ENCODE measurements at places on chromosomes 6 and 20. TPM values are rescaled to one million over a fixed set of nuclear protein-coding genes. Genes with fewer than 3 reads are reported as not detected.

DNA sequence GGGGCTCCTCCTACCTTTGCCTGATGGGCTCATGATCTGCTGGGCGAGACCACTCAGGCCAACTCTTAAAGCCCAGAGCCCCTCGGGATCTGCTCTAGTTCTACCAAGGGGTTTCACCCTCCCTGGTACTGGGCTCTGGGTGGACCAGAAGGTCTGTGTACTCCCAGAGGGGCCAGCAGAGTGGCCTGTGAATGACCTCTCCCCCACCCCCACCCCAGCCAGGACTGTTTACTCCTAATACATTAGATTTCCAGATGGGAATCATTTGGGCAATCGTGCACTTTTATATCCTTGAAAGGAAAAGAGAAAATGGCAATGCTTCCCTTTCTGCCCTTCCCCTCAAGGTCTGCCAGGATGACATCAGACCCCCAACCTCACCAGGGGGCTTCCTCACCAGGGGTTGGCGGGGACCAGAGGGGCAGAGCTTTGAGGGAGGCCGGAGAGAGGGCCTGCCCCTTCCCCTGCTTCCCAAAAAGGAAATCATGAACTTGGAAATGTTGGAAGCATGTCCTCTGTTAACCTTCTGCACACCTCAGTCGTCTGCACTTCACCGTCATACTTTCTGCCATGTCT lies 37.1 kb upstream of the PMEPA1 start:
- DNase-seq = no peak

DNA sequence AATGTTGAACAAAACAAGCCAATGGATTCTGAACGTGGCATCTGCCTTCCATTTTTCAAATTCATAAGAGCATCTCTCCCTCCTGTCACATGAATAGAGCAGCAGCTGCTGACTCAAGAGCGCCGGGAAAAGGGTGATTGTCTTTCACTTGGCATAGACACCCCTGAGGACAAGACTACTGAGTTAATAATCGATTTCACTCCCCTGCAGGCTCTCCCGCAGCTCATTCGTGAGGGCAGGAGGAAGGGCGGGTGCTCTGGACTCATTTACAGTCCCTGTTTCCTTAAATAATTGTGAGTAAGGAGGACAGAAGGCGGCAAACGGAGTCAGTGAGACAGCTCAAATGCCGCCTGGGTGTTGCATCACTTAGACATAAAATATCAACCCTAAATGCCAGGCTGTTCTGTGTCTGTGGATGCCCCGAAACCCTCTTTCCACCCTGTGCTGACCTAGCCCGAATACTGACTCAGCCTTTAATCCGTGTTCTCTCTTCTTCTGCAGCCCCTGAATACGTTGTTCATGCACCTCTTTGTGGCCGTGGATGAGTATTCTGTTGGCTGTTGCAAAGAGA lies 21.6 kb downstream of the CFAP61 start:
- DNase-seq = no peak

DNA sequence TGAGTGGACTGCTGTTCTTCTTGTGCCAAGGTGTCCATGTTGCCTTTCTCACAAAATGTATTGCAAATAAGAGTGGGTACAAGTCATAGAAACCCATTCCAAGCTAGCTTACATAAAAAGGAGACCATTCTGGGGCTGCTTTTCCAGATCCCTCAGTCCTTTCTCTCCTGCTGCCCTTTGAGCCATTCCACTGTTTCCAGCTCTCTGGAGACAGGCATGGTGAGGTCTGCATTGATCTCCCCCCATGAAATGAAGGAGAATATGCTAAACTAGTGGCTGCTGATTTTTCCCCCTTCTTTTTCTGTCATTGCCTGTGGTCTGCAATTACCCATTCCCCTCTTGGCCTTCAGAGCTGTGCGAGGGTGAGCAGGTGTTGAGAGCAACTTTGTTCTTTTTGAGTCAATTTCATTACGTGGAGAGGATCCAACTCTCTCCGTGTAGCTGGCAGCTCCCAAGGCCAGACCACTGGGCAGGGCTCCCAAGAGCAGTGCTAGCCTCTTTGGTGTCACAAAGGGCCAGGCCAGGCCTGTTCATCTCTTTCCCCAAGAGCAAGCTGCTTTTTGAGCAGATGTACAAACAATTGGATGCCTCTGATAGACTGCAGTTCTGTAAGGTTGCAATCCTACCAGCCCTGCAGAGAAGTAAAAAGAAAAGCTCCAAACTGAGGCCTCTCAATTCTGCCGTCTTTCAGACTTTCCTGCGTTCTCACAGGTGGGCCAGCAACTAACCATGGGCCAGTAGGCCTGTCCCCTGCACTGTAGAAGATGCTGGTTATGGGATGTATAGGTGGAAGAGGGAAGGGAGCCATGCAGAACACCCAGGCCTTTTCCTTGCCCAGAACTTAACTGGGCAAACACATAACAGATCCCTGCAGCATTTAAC lies 96.1 kb upstream of the ARMC2 start:
- DNase-seq = no peak

GRCh38 chr6:110618591-110619267 lies 142.3 kb upstream of the SLC22A16 start:
- DNase-seq = no peak

Gene HIVEP2
- total RNA-seq = 2.7 TPM

Gene RCAN2
- total RNA-seq = not detected

DNA sequence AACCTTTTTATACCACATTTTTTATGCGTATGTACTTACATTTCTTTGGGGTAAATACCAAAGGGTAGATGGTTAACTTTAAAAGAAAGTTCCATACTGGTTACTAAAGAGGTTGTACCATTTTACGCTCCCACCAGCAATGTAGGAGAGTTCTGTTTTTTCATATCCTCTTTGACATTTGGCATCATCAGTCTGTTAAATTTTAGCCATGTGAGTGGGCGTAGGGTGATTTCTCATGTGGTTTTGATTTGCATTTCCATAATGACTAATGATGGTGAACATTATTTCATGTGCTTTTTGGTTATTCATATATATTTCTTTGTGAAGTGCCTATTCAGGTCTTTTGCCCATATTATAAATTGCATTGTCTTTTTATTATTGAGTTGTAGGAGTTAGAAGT lies 194.2 kb downstream of the PRL start:
- no peak for DNase-seq

DNA sequence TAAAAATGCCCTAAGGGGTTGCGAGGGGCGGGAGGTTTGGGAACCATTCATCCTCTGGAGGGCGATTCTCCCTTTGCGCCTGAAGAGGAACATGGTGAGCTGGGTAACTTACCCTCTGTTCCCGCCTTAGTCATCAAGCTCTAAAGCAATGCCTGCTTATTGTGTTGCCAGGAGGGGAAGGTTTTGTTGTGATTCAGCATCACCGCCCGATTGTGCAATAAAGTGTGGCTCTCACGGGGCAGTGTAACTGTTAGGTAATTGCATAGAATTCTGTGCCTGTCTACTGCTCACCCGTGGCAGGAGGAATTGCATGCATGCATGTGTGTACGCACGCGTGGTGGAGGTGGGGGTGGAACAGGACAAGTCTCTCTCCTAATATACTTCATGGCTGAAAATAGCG lies 95.5 kb upstream of the AGPAT4 start:
- DNase-seq = no peak

GRCh38 chr20:20860078-20860806 lies 147.8 kb upstream of the RALGAPA2 start:
- DNase-seq = peak; percentile 78

Gene SRMS
- not detected for total RNA-seq

GRCh38 chr20:10848810-10849370 lies 175.1 kb upstream of the JAG1 start:
- peak; percentile 24 for DNase-seq

DNA sequence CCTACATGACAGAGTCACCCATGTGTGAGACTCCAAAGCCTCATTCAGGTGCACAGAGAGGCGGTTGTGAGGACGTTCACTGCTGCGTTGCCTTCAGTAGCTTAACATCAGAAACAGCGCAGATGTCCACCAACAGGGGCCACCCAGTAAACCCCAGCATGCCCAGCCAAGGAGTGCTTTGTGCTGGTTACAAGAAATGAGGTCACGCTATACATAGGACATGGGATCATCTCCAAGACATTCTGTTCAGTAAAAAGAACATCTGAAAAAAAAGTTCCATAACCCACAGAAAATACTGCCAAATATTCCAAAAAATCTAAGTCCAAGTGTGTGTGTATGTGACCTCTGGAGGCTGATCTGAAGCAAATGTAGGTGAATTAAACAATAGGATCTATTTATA lies 16.0 kb downstream of the SLC52A3 start:
- no peak for DNase-seq

DNA sequence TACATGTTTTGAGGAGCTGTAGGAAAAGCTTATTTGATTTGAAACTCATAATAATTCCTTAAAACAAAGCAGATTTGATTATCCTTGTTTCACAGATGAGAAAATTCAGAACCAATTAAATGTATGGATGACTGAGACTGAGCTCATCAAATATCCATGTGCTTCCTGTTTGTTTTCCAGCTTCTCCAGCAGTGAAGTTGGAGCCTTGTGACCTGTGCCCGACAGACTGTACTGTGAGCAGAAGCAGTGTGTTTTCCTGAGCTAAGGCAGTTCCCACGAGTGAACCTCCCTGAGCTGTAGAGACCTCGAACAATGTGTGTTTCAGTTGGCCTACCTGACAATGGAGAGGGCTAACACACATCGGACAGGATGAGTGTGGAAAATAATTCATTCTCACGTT lies 599.5 kb upstream of the NRSN1 start:
- DNase-seq = no peak

Gene FOXS1
- not detected for total RNA-seq

DNA sequence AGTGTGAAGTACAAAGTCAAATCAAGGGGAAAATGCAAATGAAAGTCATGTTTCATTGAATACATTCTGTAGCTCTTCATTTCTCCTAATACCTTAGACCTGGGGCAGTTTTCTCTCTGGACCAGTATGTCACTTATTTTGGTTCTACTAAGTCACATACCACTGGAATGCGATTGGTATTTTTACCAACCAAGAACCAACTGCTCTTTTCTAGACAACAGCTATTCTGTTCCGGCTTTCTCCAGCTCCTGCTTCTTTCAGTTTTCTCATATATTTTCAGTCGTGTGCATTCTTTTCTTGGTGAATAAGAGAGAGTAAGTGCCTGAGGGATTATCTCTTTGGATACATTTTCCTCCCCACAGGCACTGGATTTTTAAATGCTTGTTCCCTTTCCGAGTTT lies 39.2 kb upstream of the SPACA1 start:
- no peak for DNase-seq

GRCh38 chr6:38319256-38320212 lies 320.2 kb downstream of the BTBD9 start:
- DNase-seq = no peak

- no peak for DNase-seq
These were observed 19.6 kb upstream of the CCR6 start for GRCh38 chr6:167103041-167103891.

Gene MYLK2
- total RNA-seq = 0.10 TPM

DNA sequence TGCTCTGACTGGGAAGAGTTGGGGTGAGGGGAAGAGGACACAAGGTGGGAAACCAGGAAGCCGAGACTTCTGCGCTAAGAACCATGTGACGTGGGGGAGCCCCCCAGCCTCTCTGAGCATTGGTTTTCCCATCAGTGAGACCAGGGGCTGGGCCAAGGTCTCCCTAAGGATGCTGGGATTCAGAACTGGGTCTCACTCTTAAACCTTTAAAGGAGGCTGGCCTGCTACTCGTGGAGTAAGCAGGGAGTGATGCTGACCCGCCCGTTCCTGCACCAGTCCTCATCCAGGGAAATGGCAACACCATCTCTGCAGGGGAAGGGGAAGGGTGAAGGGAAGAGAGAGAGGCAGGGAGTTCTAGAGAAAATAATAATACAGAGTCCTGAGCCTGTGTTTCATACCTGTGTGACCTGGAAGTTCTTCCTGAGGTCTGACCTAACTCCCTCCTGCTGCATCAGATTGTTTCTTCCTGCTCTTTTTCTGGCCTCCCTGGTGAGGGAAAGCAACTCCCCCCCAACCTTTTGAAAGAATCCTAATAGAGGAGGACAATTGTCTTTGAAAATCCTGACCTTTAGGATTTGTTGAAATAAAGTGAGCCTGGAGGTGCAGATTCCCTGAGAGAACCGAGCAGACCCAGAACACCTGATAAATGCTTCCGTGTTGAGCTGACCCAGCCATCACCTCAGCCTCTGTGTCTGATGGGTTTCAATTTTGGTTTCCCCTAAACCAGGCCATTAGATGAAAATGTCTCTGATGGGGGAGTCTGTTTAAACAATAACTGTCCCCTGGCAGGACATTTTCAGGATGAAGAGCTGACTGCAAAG lies 3.0 kb upstream of the GRM4 start:
- DNase-seq = no peak
